ENCODE measurements at places on chromosomes 13 and 19. TPM values are rescaled to one million over a fixed set of nuclear protein-coding genes. Genes with fewer than 3 reads are reported as not detected.

DNA sequence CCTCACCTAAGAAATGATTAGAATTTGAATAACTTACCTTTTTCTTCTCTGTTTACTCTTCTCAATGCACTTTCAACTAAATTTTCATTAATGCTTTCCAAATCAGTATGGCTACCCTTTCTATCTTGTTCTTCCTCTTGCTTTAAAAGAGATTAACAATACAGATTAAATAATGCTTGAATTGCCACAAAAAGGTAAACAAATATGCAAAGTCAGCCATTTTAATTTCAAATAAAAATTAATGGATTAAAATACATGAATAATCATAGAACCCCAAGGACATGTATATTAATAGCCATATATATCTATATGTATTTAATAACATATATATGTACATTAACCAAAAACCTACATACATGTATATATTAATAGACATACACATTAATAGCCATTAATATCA is 7.9 kb upstream of the NEK5 start:
- no peaks in the 10 kb centered on the region for H3K4me1 ChIP-seq
- no peaks in the 10 kb centered on the region for H3K36me3 ChIP-seq
- no peaks in the 10 kb centered on the region for H3K27me3 ChIP-seq
- no peak overlapping the region for H3K4me3 ChIP-seq
- no peak for DNase-seq

DNA sequence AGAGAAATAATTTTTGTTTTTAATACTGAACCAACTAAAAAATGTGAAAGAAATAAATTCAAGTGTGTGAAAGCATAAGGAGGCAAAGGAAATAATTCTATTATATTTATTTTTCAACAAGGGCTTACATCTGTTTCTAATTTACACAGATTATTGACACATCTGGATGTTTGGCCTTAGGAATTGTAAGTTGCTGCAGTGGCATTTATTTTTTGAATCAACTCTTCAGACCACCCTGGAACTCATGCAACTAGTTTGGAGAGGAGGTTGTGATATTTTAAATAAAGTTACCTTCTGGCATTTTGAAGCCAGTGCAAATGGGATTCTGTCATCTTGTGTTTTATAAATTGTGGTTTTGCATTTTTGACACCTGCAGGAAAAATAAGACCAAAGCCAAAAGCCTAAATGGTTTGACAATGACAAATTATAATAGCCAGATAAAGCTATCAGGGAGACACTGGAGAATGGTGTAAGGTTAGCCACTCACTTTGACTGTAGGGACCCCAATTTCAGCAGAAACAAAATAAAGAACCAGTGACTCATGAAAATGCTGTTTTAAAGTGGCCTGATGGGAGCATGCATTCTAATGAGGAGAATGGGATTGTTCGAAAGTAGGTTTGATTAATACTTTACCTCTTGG is 192.9 kb downstream of the KLF5 start:
- H3K27me3 ChIP-seq, result no peaks in the 10 kb centered on the region
- no peak for DNase-seq
- no peaks in the 10 kb centered on the region for H3K4me1 ChIP-seq
- no peaks in the 10 kb centered on the region for H3K36me3 ChIP-seq
- no peak overlapping the region for H3K4me3 ChIP-seq

GRCh38 chr13:67224148-67224846 is 5.8 kb downstream of the PCDH9 start:
- H3K4me1 ChIP-seq, result peaks cover 6% of the 10 kb centered on the region
- peak; percentile 77 for DNase-seq
- no peaks in the 10 kb centered on the region for H3K36me3 ChIP-seq
- no peak overlapping the region for H3K4me3 ChIP-seq
- H3K27me3 ChIP-seq, result no peaks in the 10 kb centered on the region

DNA sequence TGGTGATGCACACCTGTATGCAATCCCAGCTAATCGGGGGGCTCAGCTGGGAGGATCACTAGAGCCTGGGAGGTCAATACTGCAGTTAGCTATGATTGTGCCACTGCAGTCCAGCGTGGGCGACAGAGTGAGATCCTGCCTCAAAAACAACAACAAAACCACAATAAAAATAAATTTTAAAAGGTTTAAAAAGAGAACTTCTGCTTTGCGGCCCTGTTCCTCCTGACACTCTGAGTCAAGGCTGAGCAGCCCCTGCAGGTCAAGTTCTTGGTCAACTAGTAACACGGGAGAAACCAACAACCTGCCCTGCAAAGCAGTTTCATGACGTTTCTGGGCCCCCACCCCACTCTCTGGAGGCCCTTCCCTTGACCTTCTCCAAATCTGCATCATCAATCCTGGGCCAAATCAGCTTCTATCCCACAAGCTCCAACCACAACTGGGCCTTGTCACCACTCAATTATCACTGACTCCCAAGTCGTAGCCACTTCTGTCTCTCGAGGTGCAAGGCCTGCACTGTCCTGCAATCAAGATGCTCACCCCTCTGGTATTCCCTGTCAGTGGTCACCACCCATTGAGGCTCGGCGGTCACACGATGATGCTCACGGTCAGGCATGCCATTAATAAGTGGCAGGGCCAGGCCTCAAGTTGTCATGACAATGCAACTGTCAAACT is 7.5 kb downstream of the ELAVL1 start:
- no peaks in the 10 kb centered on the region for H3K27me3 ChIP-seq
- DNase-seq, result no peak
- H3K4me3 ChIP-seq, result no peak overlapping the region
- H3K36me3 ChIP-seq, result peaks cover 8% of the 10 kb centered on the region
- H3K27ac ChIP-seq, result no peak overlapping the region

DNA sequence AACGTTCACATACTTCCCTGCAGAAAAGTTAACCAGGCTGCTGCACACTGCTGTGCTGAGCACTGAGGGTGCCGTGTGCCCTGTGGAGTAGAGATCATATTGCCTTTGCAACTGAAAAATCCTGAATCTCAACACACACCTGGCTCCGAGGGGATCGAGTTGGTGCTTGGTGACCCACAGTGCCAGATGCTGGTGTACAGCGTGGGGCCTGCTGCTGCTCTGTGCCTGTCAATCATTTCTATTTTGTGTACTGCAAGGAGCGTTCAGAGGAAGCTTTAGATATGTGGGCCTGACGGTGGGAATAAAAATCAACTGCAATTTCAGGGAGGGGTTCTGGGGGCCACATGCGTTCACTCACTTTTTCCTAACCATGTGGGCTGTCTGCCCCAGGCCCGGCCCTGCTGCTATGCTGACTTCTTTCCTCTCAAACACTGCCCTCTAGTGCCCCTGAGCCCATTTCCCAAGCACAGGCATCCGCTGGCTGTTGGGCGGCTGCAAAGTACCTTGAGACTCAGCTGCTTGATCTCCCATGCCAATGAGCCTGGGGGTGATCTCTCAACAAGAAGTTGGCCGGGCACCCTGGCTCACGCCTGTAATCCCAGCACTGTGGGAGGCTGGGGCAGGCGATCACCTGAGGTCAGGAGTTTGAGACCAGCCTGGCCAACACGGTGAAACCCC is 9.7 kb upstream of the LENG8 start:
- H3K4me3 ChIP-seq, result no peak overlapping the region
- peaks cover 8% of the 10 kb centered on the region for H3K36me3 ChIP-seq
- no peaks in the 10 kb centered on the region for H3K27me3 ChIP-seq

- no peak overlapping the region for H3K4me3 ChIP-seq
- DNase-seq, result no peak
- H3K27me3 ChIP-seq, result no peaks in the 10 kb centered on the region
- no peak overlapping the region for H3K27ac ChIP-seq
These were observed 754.0 kb downstream of the DIAPH3 start for GRCh38 chr13:59409634-59410200.

GRCh38 chr19:35973487-35973886 is 21.5 kb upstream of the SDHAF1 start:
- DNase-seq, result no peak
- H3K4me3 ChIP-seq, result no peak overlapping the region
- H3K4me1 ChIP-seq, result no peaks in the 10 kb centered on the region
- H3K36me3 ChIP-seq, result no peaks in the 10 kb centered on the region

DNA sequence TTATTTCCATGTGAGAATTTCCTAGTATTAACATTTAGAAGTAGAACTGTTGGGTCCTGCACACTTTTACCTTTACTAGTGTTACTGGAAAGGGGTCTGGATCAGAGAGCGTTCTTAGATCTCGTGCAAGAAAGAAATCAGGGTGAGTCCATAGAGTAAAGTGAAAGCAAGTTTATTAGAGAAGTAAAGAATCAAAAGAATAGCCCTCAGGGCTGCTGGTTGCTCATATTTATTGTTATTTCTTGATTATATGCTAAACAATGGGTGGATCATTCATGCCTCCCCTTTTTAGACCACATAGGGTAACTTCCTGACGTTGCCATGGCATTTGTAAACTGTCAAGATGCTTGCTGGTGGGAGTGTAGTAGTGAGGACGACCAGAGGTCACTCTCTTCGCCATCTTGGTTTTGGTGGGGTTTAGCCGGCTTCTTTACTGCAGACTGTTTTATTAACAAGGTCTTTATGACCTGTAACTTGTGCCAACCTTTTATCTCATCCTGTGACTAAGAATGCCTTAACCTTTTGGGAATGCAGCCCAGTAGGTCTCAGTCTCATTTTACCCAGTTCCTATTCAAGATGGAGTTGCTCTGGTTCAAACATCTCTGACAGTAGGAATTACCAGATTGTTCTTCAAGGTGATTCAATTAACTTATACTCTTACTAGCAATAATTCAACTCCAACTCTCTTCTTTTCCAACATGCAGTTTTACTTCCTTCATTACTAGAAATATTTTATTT is 27.4 kb downstream of the NDFIP2 start:
- no peaks in the 10 kb centered on the region for H3K4me1 ChIP-seq
- no peak for DNase-seq
- no peak overlapping the region for H3K27ac ChIP-seq
- no peaks in the 10 kb centered on the region for H3K36me3 ChIP-seq
- no peaks in the 10 kb centered on the region for H3K27me3 ChIP-seq
- H3K4me3 ChIP-seq, result no peak overlapping the region

DNA sequence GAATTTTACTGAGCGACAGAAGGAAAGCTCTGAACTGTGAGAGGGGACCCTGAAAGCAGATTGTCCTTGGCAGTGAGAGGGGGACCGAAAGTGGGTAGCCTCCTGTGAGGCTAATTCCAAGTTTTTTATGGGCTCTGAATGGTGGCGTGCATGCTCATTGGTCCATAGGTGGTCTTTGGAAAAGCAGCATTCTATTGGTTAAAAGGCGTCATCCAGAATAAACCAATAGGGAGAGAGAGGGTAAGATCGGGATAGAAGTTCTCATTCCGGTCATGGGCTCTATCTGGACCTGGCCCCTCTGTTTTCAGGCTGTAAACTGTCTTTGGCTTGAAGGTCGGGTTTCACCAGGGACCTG is 539.8 kb upstream of the PCDH9 start:
- H3K4me1 ChIP-seq, result no peaks in the 10 kb centered on the region
- H3K36me3 ChIP-seq, result no peaks in the 10 kb centered on the region
- H3K27me3 ChIP-seq, result no peaks in the 10 kb centered on the region
- DNase-seq, result no peak

DNA sequence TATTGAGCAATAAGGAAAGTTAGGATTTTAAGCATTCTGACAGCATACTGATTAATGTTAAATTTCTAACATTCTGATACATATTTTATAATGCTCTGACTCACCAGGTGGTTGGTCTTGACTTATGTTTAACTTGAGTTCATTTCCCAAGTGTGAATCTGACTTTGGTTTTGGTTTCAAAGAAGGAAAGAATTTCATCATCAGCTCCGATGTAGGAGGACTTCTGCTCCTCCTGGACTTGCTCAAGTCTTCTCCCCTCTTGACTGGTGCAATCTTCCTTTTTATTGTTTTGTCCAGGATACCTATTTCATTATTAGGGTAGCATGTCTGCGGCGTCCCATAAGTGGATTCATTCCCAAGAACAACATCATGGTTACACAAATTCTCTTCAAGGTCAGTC is 141.3 kb downstream of the RNF17 start:
- no peak overlapping the region for H3K27ac ChIP-seq
- no peaks in the 10 kb centered on the region for H3K27me3 ChIP-seq
- no peak overlapping the region for H3K4me3 ChIP-seq

- H3K27me3 ChIP-seq, result no peaks in the 10 kb centered on the region
- DNase-seq, result no peak
- H3K36me3 ChIP-seq, result peaks cover 72% of the 10 kb centered on the region
- peaks cover 17% of the 10 kb centered on the region for H3K4me1 ChIP-seq
These were observed 8.6 kb upstream of the FKRP start for GRCh38 chr19:46737298-46737654.

DNA sequence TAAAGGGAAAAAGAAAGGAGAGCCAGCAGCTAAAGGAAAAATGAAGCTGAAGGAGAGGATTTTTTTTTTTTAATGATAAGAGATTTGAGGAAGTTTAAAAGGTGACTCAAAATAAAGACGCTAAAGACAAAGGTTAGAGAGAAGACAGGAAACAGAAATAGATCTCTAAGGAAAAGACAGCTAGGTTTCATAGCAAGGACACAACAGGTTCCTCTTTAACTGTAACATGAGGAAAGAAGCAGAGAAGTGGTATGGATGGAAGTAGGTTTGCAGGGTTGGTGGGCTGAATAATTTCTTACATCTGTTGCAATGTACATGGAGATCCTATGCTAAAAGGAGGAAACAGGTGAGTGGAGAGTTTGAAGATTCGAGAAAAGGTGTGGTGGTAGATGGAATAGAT is 107.5 kb downstream of the MYCBP2 start:
- no peaks in the 10 kb centered on the region for H3K27me3 ChIP-seq
- H3K4me3 ChIP-seq, result no peak overlapping the region
- H3K4me1 ChIP-seq, result no peaks in the 10 kb centered on the region
- DNase-seq, result no peak
- no peak overlapping the region for H3K27ac ChIP-seq

GRCh38 chr13:21074546-21074945 is 13.2 kb upstream of the LATS2 start:
- H3K4me1 ChIP-seq, result peaks cover 16% of the 10 kb centered on the region
- H3K27ac ChIP-seq, result no peak overlapping the region
- H3K27me3 ChIP-seq, result no peaks in the 10 kb centered on the region
- no peak for DNase-seq
- no peaks in the 10 kb centered on the region for H3K36me3 ChIP-seq
- no peak overlapping the region for H3K4me3 ChIP-seq

GRCh38 chr13:111789420-111789819 is 277.5 kb upstream of the SOX1 start:
- H3K4me3 ChIP-seq, result no peak overlapping the region
- no peaks in the 10 kb centered on the region for H3K36me3 ChIP-seq
- H3K27me3 ChIP-seq, result no peaks in the 10 kb centered on the region
- H3K27ac ChIP-seq, result no peak overlapping the region

- no peaks in the 10 kb centered on the region for H3K27me3 ChIP-seq
- no peak overlapping the region for H3K4me3 ChIP-seq
- no peaks in the 10 kb centered on the region for H3K4me1 ChIP-seq
- DNase-seq, result no peak
- H3K27ac ChIP-seq, result no peak overlapping the region
These were observed 245.8 kb upstream of the NBEA start for GRCh38 chr13:34696296-34696695.

GRCh38 chr13:112457485-112457884 is 81.3 kb downstream of the SPACA7 start:
- H3K27me3 ChIP-seq, result no peaks in the 10 kb centered on the region
- H3K4me1 ChIP-seq, result no peaks in the 10 kb centered on the region
- no peak overlapping the region for H3K4me3 ChIP-seq
- no peak for DNase-seq
- no peaks in the 10 kb centered on the region for H3K36me3 ChIP-seq
- no peak overlapping the region for H3K27ac ChIP-seq

Gene FOXO1
- total RNA-seq, result 93.1 TPM

Gene SOHLH2
- not detected for total RNA-seq

Gene SCN1B
- 1.4 TPM for total RNA-seq

Gene CD33
- total RNA-seq, result 0.60 TPM

Gene EBI3
- total RNA-seq, result not detected

Gene GAS6
- total RNA-seq, result 1.0 TPM

Gene SPTBN4
- total RNA-seq, result 0.59 TPM

Gene PSG6
- total RNA-seq, result not detected

Gene SIGLEC14
- 0.87 TPM for total RNA-seq

Gene AP2A1
- 28.2 TPM for total RNA-seq

Gene DIS3
- 51.7 TPM for total RNA-seq

Gene DMKN
- not detected for total RNA-seq
